ENCODE measurements at places on chromosomes 7 and 10. TPM values are rescaled to one million over a fixed set of nuclear protein-coding genes. Genes with fewer than 3 reads are reported as not detected.

The ENO4 gene
- total RNA-seq = 0.69 TPM

The NME8 gene
- not detected for total RNA-seq

The OR2A42 gene
- not detected for total RNA-seq

The SKIDA1 gene
- 3.1 TPM for total RNA-seq

The SPDYE5 gene
- not detected for total RNA-seq

The PLEKHA1 gene
- total RNA-seq = 13.2 TPM

The WEE2 gene
- not detected for total RNA-seq

The H2BK1 gene
- not detected for total RNA-seq

The CTAGE15 gene
- not detected for total RNA-seq

The TMEM120A gene
- 23.8 TPM for total RNA-seq

The SRRM3 gene
- 1.4 TPM for total RNA-seq

The SGCE gene
- 16.8 TPM for total RNA-seq

The PRKAR2B gene
- total RNA-seq = 0.44 TPM

DNA sequence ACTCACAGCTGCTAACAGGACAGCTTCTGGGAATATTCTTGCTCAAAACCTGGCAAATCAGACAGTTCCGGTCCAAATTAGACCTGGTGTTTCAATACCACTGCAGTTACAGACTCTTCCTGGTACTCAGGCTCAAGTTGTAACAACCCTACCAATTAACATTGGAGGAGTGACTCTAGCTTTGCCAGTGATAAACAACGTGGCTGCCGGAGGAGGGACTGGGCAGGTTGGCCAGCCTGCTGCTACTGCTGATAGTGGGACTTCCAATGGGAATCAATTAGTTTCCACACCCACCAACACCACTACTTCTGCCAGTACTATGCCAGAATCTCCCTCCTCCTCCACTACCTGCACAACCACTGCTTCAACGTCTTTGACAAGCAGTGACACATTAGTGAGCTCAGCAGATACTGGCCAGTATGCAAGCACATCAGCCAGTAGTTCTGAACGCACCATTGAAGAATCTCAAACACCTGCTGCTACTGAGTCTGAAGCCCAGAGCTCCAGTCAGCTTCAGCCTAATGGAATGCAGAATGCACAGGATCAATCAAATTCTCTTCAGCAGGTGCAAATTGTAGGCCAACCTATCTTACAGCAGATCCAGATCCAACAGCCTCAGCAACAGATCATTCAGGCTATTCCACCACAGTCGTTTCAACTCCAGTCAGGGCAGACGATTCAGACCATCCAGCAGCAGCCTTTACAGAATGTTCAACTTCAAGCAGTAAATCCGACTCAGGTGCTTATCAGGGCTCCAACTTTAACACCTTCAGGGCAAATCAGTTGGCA is 2.1 kb downstream of the SP4 start:
- DNase-seq = no peak

DNA sequence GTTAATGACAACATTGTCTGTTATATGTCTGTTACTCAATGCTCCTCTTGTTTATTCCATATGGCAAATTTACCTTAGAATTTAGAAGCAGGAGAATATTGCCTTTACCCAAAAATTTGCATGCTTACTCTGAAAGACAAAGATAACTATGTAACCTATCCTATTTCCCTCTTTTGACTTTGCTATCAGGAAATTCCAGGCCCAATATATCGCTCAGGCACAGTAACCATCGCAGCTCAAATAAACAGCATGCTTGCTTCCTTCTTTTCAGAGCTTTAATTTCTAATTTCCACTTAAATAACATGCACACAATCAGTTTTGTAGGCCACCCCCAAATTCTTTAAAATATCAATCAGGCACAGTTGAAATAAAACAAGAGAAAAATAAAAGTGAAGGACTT is 57.8 kb downstream of the EBLN1 start:
- no peak for DNase-seq

- DNase-seq = peak; percentile 78
Measured at GRCh38 chr7:69564454-69565417, 33.5 kb upstream of the AUTS2 start.

GRCh38 chr10:69749178-69750010 is 52.3 kb upstream of the COL13A1 start:
- DNase-seq = peak; percentile 55

DNA sequence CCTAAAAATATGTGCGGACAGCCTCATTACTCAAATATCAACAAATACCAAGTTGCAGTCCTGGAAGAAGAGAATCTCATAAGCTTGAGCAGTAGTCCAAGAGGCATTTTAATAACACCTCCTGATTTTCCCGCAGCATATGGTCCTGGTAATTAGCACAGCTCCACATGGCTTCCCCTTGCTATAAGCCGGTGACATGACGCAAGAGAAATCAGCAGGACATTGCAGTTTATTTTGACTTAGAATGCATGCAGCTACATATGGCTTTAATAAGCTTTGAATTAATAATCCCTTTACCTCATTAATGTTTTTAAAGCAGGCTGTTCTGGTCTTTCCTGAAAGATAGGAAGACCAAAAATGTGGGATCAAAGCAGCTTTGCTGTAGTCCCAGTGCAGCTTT is 137.6 kb downstream of the RAMP3 start:
- no peak for DNase-seq

- DNase-seq = no peak
Measured at GRCh38 chr7:20351901-20352300, 21.2 kb downstream of the ITGB8 start.

GRCh38 chr7:20793694-20794394 is 7.2 kb upstream of the SP8 start:
- DNase-seq = no peak

DNA sequence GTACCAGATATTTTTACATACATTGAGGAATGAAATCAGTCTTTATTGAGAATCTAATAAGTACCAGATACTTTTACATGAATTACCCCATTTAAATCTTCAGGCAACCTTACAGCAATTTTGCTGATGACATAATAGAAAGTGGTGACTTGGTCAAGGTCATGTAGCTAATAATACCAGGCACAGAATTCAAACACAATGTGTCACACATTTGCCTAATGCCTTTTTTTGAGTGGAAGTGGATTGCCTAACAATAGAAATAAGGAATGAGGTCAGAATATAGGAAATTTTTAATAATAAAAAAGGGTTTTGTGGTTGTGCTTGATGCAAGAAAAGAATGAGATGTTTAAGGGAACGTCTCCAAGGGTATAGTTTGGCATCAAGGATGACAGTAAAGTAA is 466.6 kb upstream of the IGFBP3 start:
- no peak for DNase-seq

- DNase-seq = peak; percentile 18
Measured at GRCh38 chr7:86708031-86708680, 64.4 kb downstream of the GRM3 start.

DNA sequence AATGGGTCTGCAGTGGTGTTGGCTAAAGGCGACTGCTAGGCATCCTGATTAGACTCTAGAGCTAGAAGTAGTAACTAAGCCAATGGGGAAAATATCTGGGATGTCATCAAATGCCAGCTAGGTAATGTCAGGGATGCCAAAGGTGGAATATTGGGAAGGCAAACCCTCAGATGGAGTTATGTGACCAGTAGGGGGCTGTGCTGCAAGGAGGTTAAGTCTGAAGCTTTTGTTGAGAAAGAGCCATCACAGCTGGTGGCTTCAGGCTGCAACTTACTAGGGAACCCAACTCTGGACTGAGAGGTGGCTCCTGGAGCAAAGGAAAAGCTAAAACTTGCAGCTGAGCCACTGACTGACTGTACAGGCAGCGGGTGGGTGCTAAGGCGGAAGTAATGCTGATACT is 576.9 kb upstream of the GHITM start:
- no peak for DNase-seq

- DNase-seq = no peak
Measured at GRCh38 chr10:127275793-127276450, 79.5 kb upstream of the INSYN2A start.

- no peak for DNase-seq
Measured at GRCh38 chr10:95467162-95467599, 94.0 kb downstream of the SORBS1 start.

DNA sequence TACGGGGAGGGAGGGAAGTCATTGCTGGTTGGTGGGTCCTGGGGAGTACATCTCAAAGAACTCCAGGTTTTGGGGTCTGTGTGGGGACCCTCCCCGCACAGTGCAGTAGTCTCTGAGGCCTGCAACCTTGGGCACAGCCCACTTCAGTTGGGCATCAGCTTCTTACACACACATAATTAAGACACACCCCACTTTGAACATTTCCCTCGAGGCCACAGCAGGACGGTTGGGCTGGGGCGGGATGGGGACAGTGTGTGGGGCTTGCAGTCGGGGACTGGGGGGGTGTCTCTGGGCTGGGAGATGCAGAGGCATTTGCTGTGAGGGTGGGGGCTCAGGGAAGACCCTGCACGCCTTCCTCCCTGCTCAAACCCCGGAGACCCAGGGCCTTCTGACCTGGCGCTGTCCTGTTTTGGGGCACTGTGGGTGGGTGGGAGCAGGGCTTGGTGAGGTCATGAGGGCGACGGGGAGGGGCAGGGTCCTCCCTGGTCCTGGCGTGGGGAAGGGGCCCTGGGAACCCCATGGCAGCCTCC is 1.3 kb downstream of the LFNG start:
- no peak for DNase-seq

- peak; percentile 3 for DNase-seq
Measured at GRCh38 chr7:117715784-117716445, 157.3 kb downstream of the CTTNBP2 start.

GRCh38 chr10:20202337-20202736 is 386.1 kb downstream of the PLXDC2 start:
- no peak for DNase-seq

DNA sequence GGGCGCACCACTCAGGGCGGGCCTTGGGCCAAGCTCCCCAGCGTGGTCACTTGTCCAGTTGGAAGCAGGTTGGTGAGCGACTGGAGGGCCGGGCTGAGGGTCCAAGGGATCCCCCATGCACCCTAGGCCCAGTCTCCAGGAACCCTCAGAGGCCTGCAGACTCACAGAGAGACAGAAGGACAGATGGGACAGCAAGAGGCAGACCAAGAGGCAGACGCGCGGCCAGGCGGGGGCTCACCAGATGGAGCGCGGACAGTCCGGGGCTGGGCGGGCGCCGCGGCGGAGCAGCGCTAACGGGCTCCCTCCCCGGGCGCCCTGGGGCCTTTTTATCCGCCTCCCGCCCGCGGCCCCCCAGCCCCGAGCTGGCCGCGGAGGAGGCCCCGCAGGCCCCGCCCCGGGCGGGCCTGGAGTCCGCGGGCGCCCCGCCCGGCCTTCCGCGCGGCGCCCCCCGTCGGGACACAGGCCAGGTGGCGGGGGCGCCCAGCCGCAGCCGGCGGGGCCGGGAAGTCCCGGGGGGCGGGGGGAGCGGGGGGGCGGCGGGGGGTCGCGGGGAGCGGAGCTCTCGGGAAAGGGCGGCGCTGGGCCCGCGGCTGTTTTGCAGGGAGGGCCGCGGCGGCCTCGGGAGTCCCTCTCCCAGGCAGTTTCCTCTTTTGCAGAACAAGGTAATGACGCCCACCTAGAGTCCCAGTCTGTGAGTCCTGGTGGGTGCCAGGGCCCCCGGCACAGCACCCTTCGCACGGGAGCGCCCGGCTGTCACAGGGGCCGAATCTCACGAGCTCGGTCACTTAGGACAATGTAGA is at the start of gene LOXL4:
Gene LOXL4 (minus strand): TSS at position 301 of the 800 bp plus-strand sequence. CDS start 5,175 bp downstream, outside the sequence.
- DNase-seq = no peak

GRCh38 chr7:105880571-105881330 is 4.4 kb upstream of the ATXN7L1 start:
- DNase-seq = no peak

DNA sequence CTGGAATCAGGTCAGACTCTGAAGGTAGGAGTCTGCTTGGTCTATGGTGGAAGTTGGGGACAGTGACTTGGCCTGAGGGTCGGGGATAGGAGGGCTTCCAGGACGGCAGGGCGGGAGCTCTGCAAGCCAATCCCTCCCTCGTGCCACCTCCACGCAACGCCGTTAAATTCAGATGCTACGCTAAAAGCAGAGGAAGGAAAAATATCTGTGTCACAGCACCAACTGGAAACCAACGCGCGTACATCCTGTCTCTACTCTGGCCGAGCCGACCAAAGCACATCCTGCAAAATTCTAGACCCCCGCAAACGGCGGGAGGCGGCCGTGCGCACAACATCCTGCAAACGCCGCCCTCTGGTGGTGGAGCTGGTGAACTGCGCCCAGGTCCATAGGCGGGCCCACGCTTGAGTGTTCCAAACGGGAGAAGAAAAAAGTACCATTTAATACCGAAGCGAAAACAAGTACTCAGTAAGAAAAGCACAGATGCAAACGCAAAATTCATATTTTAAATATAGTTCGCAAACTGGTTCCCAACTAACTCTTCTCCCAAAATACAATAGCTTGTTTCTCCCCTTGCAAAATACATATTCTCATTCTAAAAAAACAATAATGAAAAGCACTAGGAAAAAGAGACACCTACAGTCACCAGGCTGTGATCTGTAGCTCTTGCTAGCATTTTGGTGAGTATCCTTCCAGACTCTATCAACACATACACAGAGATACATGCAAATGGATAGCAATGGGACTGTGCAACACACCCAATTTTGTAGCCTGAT is 45.7 kb upstream of the HSPA12A start:
- peak; percentile 76 for DNase-seq

GRCh38 chr10:79905322-79906314 is 43.3 kb downstream of the SFTPD start:
- peak; percentile 28 for DNase-seq

DNA sequence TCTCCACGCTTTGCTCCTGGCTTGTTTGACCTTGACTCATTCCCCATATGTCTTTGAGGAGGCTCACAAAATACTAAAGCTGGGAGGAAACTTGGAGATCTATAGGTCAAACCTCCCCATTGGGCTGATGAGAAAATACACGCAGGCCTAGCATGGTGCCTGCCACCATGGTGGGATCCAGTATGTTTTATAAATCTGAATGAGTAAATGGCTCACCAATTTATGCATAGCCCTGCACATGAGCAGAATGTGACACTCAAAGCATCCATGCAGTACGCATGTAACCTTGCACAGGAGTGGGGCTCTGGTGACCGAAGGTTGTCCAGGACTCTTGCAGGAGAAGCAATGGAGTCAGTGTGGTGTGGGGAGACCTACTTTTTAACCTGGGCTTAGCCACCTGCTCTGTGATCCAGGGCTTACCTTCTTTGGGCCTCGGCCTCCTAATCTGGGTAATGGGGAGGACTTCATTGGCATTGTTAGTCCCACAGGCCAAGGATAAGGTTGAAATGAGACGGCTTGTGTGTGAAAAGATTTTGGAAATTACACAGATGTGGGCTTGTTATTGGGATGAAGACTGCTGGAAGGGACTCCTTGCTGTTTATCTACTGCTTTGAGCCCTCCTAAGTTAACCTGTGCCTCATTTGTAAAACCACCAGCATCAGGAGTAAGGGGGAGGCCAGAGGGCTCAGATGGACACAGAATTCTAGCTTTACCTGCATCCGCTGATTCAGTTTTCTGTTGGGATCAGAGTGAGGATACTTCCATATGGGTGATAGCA is 58.4 kb downstream of the ADCYAP1R1 start:
- no peak for DNase-seq

GRCh38 chr10:124701881-124702656 is 42.1 kb downstream of the FAM53B start:
- DNase-seq = no peak

- no peak for DNase-seq
Measured at GRCh38 chr10:67864607-67865371, 19.7 kb upstream of the SIRT1 start.

GRCh38 chr10:1419796-1420610 is 317.3 kb downstream of the ADARB2 start:
- DNase-seq = no peak

GRCh38 chr7:38163671-38164070 is 14.4 kb upstream of the STARD3NL start:
- DNase-seq = no peak

GRCh38 chr7:2110610-2111396 is 121.9 kb downstream of the MAD1L1 start:
- no peak for DNase-seq

- no peak for DNase-seq
Measured at GRCh38 chr7:45721686-45722598, 147.8 kb downstream of the ADCY1 start.
